Stimulated activated CD4-positive, alpha-beta T cell treated with anti-CD3 and anti-CD28 coated beads, Interleukin-15, amount 100 ng/mL, for 1 hour (primary cell): ENCODE measurements at places on chromosomes 2 and 18.

DNA sequence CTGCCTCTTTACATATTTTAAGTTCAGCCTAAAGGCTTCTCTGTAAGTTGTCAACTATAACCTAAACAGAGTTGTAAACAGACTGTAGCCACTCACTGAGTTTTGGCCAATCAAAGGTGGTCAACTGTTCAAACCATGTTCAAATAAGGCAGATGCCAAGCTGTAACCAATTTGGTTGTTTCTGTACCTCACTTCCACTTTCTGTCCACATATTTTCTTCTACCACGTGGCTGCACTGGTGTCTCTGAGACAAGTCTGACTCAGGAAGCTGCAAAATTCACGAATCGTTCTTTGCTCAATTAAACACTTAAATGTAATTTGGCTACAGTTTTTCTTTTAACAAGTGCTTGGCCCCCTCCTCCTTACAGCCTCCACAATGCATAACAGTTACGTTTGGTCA is 555.2 kb downstream of the CNTNAP5 start:
- no peak for DNase-seq

- no peak for DNase-seq
These were observed 93.0 kb upstream of the SLC39A10 start for GRCh38 chr2:195563857-195564512.

DNA sequence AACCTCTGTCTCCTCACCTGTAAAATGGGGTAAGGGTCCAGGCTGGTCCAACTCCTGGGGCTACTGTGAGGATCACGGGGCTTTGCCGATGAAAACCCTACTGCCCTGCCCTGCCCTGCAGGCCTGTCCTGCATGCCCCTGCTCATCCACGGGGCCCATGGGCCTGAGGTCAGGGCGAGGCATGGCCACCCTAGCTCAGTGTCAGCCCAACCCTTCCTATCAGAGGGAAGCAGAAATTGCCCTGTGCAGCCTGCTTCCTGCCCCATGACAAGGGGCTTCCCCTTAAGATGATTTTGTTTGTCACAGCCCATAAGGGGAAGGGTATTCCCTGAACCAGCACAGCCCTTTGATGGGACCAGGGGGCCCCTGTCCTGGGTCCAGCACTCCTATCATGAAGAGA is 353.6 kb upstream of the ID2 start:
- DNase-seq: no peak

- DNase-seq: no peak
These were observed 275.3 kb downstream of the HRH4 start for GRCh38 chr18:24735624-24736231.

GRCh38 chr2:85231952-85232351 is 95.8 kb downstream of the TGOLN2 start:
- DNase-seq: no peak

- DNase-seq: no peak
These were observed 50.8 kb downstream of the EMILIN2 start for GRCh38 chr18:2897448-2898185.

- no peak for DNase-seq
These were observed 275.9 kb downstream of the CDH20 start for GRCh38 chr18:61609131-61609530.

- DNase-seq: no peak
These were observed 102.4 kb downstream of the VAPA start for GRCh38 chr18:10015941-10016819.

DNA sequence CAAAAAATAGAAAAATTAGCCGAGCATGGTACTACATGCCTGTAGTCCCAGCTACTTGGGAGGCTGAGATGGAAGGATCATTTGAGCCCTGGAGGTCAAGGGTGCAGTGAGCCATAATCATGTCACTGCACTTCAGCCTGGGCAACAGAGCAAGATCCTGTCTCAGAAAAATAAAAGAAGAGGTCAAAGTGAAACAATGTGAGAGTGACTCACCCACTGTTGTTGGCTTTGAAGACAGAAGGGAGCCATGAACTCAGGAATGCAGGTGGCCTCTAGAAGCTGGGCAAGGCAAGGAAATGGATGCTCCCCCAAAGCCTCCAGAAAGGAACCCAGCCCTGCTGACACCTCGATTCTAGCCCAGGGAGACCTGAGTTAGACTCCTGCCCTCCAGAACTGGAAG is 3.7 kb upstream of the TMEM214 start:
- no peak for DNase-seq

DNA sequence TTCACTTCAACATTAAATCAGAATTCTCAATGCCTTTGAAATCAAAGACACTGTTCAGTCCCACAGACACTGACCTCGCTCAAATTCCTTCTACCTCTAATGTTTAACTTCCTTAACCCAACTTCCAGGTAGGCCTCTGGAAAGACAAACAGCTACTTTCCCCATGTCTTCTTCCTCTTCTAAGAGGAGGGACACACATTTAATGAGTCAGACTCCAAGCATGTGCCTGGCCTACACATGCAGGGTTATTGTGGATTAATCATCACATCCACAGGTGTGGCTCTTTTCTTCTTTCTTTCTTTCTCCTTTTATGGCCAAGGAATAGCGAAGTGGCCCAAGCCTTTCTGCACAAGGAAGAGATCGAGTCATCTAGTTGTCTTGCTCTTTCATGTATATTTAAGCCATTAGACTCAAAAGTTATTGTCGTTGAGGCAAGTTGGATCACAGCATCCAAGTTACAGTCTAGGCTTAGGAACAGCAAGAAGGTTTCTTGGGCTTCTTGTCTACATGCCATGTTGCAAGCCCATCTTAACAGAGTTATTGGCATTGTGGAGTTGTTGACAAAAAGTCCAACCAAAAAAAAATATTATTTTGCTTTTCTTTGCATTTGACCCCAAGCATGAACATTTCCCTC is 387.8 kb downstream of the IRS1 start:
- no peak for DNase-seq

DNA sequence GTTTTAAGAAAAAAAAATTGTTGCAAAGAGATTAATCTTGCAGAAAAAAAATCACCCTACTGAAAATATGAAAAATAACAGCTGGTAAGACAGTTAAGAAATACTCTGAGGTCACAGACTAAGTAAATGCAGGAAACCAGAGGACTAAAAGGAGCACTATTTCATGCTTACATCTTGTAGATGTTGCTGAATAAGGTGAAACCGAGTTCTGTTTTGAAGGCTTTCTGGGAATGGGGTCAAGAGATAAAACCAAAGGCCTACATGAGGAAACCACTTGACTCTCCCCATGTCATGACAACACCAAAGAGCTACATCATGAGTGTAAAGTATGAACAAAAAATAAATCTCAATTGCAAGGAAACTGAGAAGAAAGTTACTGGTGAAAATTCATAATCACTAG is 197.6 kb downstream of the LRP1B start:
- no peak for DNase-seq

- no peak for DNase-seq
These were observed 1.1 kb downstream of the MAPK4 start for GRCh38 chr18:50560681-50561629.

- DNase-seq: no peak
These were observed 177.0 kb downstream of the CTIF start for GRCh38 chr18:48715711-48716361.

- DNase-seq: no peak
These were observed 303.9 kb downstream of the EIPR1 start for GRCh38 chr2:3073704-3074103.
